ENCODE measurements at places on chromosomes 13 and 19.

- no peak for DNase-seq
These were observed 12.4 kb downstream of the RTN2 start for GRCh38 chr19:45484273-45484945.

GRCh38 chr13:108113407-108113806, 101.9 kb downstream of the LIG4 start:
- no peak for DNase-seq

DNA sequence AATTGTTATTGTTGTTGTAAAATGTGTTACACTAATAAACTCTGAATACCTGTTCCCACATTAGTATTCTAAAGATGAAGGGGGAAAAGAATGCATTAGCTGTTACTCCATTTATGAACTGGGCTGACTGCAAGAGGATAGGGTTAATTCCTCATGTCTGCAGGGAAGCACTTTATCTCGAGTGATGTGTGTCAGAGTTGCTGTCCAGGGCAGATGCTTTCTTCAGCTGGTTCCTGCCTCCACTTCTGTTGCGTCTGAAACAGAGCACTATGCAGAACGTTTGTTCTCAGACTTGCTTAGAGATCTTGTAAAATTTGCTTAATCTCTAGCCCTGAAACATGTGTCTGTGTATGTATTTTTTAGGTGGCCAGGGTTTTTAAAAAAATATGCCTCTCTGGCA, 318.8 kb downstream of the SPRY2 start:
- DNase-seq: no peak

DNA sequence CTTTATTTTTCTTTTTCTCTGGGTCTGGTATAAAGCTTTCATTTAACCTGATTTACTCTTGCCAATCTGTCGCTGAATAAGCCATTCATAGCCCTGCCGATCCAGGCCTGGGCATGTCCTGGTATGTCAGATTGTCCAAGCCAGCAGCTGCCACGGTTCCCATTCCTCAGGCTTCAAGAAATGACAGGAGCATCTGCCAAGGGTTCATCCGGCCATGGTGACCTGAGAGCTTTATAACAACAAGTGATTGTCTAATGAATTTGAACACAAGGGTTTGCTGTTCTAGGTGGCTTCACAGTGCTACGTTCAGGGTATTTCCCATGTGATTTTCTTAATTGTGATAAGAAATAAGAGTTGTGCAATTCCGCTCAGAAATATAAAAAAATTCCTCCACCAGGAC, 20.0 kb downstream of the PNMA8A start:
- DNase-seq: no peak
